GOT3 (cell line): ENCODE measurements at places on chromosomes 1 and 21.
A peak's percentile ranks its signal among the peaks of the same experiment; 100 is the strongest.

DNA sequence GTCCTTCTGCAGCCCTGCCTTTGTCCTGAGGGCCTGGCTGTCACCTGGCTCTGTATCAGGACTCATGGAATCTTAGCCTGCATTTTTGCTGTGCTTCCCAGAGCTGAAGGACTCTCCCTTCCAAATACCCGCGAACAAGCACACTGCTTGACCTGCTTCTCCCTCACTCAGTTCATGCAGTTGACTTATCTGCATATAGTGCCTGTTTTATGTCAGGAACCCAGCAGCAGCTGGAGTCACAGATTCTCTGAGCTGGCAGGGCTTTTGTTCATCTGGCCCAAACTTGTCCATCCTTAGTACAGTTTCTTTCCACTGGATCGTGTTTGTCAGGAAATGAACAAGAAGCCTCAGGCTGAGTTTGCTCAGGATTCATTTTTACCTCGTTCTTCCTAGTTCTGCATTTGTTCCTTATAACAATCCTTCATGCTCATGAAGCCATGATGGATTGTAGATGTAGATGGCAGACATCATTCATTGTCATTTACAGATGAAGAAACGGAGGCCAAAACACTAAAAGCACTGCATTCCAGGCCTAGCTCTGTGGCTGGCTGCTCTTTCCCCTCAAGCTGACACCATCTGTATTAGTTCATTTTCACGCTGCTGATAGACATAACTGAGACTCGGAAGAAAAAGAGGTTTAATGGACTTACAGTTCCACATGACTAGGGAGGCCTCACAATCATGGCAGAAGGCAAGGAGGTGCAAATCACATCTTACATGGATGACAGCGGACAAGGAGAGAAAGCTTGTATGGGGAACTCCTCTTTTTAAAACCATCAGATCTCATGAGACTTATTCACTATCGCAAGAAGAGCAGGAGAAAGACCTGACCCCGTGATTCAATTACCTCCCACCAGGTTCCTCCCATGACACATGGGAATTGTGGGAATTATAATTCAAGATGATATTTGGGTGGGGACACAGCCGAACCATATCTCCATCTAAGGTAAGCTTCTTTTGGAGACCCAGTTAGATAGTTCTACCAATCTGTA, 150.9 kb downstream of the HIVEP3 start:
- DNase-seq = no peak

GRCh38 chr1:218614031-218614430, 268.9 kb downstream of the TGFB2 start:
- no peak for DNase-seq

GRCh38 chr1:19514391-19514831, 29.1 kb upstream of the CAPZB start:
- DNase-seq = no peak

DNA sequence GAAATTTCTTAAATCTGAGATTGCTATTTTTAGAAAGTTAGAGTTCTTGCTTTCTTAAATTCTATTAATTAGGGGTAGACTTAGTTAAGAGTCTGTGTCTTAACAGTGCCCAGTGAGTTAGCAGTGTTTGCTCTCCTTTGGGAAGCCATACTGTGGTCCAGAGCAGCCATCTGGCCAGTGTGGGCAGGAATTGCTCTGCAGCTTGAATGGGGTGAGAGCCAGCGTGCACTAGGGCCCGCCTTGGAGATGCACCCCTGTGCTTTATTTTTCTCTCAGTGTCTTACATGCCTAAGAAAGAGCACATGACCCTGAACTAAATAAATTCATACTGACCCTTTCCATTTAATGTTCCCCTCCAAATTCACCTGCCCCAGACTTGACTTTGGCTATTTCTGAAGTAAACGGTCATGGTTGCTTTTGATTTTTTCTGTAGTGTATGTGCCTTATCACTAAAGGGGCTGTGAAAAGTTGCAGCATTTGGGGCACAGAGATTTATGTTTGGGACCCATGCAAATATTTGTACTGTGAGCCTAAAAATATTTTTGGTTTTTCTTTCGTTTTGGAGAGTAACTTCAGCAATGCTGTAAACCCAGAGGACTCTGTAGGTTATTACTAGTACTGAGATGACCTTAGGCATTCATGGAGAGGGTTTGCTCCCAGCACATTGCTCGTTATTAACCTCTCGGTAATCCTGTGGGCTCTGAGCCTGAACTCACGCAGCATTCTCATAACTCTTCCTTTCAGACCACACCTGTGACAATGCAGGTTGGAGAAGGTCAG, 21.3 kb upstream of the KCNQ4 start:
- DNase-seq = no peak

DNA sequence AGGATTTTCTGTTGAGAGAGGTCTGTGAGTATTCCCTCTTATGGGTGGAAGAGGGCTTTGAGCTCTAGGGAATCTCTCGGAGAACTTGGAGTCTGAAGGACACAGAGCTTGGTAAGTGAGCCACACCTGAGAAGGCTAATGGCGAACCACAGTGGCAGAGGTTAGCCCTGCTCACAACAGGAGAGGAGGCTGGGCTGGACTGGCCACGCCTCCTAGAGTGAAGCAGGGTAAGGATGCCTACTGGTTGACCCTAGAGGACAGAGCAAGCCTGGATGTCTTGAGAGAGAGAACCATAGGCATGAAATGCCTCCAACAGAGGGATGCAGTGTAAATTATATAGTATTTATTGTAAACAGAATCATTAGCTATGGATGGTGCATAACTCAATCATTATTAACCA, 232.6 kb downstream of the PCP4 start:
- no peak for DNase-seq

DNA sequence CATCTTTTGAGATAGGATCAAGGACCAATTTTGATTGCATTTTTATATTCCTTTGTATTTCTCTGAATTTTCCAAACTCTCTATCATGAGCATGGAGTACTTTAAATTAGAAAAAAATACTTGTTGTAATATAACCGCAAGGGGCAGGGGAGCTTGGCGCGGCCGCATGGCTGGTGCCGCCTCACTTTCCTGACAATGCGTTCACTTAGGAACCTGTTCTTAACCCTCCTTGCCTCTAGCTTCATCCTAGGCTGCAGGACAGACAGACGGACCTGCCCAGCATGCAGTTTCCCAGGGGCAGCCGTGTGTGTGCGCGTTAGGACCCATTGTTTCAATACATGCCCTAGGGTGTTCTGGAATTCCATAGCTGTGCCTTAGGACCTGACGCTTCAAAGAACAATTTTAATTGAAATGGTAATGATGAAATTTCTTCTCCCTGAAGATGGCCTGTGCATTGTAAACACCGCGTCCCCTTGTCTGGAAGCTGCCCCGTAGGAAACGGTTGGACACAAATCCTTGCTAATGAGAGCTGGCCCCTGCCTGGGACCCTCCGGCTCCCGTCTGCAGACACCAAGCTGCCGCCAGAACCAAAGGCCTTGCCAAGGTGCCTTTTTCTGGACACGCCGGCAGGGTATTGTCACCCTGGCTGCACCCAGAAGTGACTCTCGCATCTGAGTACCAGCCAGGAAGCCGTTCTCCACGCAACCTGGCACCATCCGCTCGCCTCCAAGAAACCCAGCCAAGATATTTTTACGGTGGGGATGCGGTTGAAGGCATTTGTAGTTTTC, 466.4 kb downstream of the NPHP4 start:
- DNase-seq = no peak

- no peak for DNase-seq
These were observed 9.3 kb downstream of the DRAXIN start for GRCh38 chr1:11700601-11701467.

- DNase-seq = no peak
These were observed 45.1 kb upstream of the TRIM67 start for GRCh38 chr1:231116738-231117137.

- no peak for DNase-seq
These were observed 633 bp downstream of the THEMIS2 start for GRCh38 chr1:27872802-27873551.

GRCh38 chr1:100597061-100597741, 59.3 kb downstream of the GPR88 start:
- no peak for DNase-seq

GRCh38 chr21:35616090-35616489, 444.2 kb downstream of the SETD4 start:
- no peak for DNase-seq

GRCh38 chr1:11397151-11397901, 81.6 kb upstream of the DISP3 start:
- no peak for DNase-seq

GRCh38 chr1:31152181-31152795, 86.8 kb upstream of the PUM1 start:
- DNase-seq = peak; percentile 8

DNA sequence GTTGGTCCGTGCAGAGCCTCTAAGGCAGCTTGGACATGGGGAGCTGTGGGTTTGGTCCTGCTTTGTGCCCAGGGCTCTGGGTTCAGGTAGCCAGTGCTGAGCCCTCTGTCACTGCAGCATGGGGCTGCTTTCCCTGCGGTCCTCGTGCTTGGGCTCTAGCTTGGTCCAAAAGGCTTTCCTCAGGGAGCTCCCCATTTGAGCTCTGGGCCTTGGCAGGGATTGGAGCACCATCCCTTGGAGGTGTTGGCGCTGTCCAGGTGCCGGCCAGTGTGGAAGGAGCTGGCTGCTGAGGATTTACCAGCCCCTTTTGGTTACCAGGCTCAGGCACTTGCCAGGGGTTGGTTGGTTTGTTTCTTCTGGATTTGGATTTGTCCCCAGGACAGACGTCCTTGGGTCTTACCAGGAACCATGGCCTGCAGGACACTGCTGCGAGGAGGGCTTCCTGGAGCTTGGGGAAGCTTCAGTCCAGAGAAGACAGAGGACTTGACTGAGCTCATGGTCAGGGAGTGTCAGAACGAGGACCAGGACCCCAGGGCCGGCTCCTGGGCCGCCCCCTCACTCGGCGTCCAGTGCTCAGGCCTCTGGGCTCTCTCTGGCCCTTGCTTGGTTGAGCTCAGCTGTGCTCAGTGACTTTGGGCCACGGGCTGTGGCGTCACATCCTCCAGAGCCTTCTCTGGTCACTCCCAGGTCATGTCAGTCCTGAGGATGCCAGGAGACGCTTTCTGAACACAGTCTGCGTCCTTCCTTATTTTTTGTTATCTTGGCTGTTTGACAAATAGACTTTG, 224.7 kb downstream of the CAMTA1 start:
- DNase-seq = no peak

- no peak for DNase-seq
These were observed 41.2 kb downstream of the KIF21B start for GRCh38 chr1:200982071-200982945.

- DNase-seq = no peak
These were observed 77.6 kb upstream of the IFNAR2 start for GRCh38 chr21:33151941-33152731.

DNA sequence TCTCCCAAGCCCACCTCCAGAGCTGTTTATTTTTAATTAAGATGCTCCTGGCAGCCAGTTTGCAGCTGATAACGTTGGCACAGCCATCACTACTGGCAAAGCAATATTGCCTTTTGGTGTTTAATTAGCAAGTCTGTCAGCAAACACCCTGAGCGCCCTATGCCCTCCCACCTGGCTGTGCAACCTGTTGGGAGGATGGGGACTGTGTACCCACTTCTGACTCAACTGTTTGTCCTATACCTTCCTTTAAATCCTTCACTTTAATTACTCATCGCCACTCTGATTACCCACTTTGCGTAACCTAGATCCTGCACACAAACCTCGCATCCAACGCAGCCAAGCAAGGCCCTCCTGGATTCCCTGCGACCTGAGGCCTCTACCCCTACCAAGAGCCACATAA, 67.1 kb downstream of the BCAR3 start:
- no peak for DNase-seq

DNA sequence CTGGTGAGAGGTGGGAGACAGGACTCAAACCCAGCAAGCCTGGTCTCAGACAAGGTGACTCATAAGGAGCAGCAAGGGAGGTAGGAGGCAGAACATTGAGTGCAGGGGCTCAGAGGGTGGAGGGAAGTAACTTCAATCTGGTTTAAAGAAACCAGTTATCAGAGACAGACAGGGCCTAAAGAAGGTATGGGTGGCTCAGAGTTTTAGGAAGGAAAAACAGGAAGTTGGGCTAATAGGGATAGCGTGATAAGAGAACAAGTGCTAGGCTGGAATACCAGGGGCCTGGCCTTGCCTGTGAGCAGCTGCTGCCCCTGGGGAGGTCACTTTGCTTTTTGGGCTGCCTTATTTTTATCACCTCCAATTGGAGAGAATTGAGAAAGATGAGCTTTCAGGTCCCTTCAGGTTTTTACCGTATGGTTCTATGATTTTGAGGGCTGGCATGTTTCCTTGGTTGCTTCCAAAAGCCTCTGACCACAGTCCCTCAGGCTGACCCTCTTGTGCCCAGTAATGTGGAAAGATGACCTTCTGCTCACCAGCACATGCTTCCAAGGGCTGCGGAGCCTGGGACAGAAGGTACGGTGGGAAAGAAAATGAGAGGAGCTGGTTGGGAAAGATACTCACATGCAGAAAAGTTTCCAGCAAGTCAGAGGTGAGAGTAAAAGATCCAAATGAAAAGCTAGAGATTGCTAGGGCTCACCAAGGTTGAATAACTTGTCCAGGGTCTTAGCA, 77.0 kb downstream of the DDR2 start:
- no peak for DNase-seq

DNA sequence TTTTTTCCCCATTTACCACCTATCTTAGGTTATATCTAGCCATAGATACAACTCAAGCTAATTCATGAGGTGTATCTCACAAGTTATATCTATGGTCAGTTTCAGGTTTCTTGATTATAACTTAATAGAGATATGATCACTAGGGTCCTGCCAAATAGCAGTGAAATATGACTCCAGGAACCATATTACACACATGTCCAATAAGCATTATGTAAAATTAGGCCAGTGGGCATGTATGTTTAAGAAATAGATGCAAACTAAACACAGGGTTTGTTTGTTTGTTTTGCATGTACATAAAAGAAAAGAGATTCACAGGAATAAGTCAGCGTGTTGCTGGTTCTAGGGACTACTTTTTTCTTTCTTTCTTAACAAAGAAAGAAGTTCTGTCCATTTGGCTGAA, 112.5 kb upstream of the ST6GALNAC5 start:
- no peak for DNase-seq

GRCh38 chr1:226915672-226915995, 24.5 kb upstream of the COQ8A start:
- DNase-seq = no peak

GRCh38 chr1:166925810-166926478, 49.4 kb downstream of the ILDR2 start:
- DNase-seq = no peak

DNA sequence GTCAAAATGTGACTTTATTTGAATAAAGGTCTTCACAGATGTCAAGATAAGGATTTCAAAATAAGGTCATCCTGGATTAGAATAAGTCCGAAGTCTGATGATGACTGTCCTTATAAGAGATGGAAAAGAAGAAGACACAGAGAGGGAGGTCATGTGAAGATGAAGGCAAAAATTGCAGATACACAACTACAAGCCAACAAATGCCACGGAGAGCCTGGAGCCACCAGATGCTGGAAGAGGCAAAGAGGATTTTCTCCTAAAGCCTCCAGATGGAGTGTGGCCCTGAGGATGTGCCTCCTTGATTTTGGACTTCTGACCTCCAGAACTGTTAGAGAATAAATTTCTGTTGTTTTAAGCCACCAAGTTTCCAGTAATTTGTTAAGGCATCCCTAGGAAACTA, 31.2 kb downstream of the SLAMF1 start:
- no peak for DNase-seq
